ENCODE measurements at places on chromosomes 1 and 21.

- DNase-seq: no peak
These were observed 3.1 kb downstream of the TACSTD2 start for GRCh38 chr1:58573705-58574591.

- DNase-seq: no peak
These were observed 60.6 kb downstream of the DYRK1A start for GRCh38 chr21:37427221-37427620.

DNA sequence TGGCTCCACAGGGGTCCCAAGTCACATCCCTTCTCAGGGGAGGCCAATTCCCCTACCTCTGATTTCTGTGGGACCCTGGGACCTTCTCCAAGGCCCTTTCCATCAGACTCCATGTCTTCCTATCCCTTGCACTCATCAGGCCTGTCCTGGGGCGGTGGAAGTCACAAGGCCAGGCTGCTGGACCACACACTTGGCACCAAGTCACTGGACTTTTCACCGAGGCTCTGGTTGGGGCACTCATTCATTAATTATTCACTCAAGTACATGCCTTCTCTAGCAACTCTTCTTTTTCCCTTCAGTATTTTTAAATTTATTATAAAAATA is 11.2 kb upstream of the FOXO6 start:
- DNase-seq: no peak

- DNase-seq: no peak
These were observed 194.0 kb downstream of the NRIP1 start for GRCh38 chr21:14870853-14871149.
